Stimulated activated CD8-positive, alpha-beta memory T cell treated with anti-CD3 and anti-CD28 coated beads, Interleukin-4, amount 100 ng/mL, for 1 hour (primary cell): ENCODE measurements at places on chromosomes 2 and 18.

- DNase-seq = no peak
Observed at GRCh38 chr2:216069028-216069427, 12.6 kb downstream of the PECR start.

DNA sequence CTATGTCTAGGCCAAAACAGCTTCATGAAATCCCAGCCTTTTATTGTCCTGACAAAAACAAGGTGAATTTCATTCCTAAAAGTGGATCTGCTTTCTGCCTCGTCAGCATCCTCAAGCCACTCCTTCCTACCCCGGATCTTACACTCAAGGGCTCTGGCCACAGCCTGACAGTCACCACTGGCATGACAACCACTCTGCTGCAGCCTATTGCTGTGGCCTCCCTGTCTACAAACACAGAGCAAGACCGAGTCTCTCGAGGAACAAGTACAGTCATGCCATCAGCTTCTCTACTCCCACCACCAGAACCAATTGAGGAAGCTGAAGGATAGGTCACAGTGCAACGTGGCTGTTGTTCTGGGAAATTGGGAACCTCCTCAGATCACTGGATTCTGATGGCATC, 106.1 kb downstream of the ICA1L start:
- DNase-seq = no peak

DNA sequence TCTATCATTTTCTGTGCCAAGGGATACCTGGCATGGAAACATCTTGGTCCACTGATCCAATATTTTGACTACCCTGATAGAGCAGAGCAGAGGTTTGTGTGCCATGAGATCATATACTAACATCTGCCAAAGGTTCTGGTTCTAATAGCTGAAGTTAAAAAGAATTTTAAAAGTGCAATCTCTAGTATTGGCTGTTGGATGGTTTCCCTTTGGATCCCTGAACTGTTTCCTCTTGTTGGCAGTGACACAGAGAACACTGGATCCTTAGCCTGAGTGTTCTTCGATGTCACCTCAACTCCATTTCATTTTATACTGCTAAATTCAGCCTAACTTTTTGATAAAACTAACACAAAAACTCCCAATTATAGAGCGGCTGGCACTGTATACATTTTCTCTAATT, 169.3 kb upstream of the FBXO11 start:
- DNase-seq = no peak

DNA sequence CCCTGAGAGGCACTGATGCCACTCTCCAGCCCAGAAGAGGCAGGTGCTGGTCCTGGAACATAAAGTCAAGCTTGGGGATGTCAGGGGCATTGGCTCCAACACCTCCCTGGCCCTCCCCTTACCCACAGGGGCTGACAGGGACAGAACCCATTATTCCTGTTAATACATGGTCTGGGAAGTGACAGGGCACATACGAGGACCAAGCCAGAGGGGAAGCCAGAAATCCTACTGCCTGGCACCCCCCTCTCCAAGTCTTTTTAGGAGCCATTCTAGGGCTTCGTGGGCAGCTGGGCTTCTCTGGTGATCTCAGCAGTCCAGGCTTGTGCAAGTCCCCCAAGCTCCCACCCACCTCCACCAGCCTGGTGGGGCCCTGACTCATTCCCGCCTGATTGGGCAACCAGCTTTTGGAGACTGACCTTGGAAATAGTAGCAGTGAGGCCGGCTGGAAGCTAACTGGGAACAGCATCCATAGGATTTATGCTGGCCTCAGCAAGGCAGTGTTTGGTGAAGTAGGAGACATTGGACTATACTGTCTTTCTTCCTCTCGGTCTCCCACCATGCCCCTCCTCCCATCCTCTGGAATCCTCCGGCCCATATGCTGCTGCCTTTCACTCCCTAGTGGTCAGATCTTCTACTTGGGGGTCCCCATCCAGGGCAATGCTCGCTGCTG, 86.4 kb upstream of the HK2 start:
- no peak for DNase-seq

DNA sequence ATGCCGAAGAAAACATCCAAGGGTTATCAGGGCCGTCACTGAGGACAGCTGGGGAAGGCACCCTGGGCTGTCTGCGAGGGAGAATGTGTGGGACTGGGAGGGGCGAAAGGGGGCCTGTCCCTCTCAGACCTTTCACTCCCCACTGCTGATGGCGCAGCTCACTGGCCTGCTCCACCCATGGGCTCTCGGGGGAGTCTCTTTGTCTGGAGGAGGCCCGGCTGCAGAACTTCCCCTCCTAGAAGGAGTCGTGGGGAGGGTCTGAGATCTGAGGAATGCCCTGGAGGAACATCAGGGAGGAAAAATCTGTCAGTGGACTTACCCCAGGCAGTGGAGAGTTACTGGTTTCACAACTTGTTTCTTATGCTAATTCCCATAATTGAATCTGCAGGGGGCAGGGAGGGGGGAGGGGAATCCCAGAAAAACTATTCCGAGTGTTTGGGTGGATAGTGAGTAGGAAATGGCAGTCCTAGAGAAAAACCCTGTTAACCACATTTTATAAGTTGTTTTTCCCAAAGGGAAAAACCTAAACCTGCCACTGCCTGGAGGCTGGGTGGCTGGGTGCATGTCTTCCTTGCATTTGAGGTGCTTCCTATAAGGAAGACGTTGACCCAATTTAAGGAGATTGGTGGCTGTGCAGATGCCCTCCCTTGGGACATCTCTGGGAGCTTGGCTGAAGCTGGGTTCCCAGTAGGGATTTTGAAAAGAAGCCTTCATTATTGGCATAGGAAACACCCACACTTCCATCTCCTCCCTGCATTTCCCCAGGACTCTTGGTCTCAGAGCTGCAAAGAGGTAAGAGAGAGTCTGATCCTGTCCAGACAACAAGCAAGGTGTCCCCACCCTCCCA, 11.7 kb upstream of the SEMA4C start:
- no peak for DNase-seq

DNA sequence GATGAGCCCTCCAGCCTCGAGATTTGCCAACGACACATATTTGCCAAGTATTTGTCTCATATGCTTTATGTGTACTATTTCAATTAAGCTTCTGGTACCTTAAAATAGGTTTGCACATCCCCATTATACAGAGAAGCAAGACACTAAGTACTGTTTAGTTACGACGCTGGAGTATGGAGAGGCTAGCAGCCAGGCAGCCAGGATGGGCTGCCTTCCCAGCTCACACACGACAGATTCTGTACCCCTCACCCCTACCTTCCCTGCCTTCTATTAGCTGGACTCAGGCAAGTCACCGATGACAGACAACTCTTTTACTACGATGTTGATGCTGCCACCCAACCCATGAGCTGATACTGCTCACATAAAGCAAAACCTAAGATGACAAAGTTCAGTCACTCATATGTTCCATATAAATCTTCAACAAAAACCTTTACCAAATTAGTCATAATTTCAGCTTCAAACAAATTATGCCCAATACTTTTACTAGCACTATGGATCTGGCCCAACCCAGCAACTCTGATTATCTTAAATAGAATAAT, 17.0 kb downstream of the PDIA6 start:
- no peak for DNase-seq

DNA sequence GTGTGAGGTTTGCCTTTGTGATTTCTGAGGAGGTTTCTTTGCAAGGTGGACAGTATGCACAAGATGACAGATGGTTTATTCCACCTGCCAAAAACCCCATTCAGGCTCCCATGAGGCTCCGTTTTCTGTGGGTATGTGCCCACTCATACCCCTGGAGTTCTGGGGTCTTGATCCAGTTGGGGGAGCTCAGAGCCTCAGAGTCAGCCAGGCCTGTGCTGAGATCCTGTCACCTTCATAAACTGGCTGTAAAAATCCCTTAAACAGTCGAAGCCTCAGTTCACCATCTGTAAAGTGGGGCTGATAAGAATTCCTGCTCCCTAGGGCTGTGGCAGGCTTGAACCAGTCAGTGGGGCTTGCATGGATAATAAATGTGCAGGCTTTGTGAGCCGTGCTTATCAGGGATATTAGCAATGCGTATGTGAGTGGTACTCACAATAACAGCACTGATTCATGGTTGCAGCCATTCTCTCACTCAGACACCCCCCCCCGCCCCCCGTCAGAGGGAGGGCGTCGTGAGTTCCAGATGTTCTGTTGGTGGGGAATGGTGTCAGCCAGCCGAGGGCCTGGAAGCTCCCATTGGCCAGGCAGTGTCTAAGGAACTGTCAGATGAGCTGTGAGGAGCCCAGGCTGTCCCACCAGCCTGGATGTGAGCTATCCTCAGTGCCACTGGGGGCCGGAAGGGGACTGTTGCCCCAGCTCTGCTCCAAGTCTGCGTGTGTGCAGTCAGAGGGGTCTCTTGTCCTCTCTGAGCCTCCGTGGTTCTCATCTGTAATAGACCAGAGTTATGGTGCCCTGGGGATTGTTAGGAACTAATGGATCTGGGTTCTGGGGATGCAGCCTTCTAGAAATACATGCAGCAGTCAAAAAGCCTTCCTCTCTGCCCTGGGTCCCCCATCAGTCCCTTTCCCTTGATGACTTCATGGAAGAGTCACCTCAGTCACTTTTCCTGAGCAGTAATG, 51.7 kb downstream of the KCNIP3 start:
- no peak for DNase-seq

GRCh38 chr2:160371251-160372009, 122.2 kb downstream of the RBMS1 start:
- DNase-seq = no peak

DNA sequence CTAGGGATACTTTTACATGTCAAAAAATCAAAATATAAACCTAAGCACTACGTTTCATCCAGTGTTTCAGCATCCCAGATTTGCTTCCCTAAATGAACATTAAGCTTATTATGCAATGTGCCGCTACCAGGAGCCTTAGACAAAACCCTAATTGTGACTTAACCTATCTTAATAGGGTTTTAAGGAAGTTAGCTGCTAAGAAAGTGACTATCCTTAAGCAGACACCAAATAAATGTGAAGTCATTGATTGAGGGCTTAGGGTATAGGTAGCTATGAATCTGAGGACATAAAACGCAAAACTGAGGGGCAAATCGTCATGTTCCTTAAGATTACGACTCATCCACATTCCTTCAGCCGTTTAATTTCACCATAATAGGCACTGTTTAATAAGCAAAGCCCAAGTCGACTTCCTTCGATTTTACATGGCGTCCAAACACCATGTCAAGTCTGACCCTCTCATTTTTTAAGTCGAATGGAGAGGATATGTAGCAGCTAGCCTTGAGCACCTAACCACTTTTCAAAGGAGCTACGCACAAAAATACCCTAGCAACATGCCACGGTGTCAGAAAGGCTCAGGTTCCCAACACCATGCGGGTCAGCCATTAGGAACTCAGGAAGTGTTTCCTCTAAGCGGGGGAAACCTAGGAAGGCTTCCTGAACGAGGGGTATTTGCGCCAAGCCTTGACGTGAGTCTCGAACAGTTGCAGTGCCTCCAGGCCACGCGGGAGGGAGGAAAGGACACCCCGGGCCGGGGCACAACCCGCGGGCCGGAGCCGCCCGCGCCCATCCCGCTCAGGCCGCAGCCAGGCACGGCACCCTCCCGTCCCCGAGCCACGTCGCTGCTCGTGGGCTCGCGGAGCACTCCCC, 1.0 kb downstream of the HDLBP start:
- no peak for DNase-seq

DNA sequence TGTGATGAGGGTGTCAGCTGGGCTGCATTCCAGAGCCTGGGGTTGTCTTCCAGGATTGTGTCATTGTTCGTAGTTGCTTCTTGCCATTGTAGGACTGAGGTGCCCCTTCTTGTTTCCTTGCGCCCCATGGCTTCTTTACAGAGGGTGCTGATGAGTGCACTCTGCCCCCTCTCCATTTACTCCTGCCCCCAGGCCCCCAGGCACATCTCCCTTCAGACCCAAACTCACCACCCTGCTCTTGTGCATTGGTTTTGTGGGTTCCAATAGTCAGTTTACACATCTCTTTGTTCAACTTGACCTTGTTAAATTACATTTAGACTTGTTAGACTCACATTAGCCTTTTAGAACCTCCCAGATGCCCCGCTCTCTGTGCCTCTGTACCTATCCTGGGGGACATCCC, 33.1 kb downstream of the HJURP start:
- DNase-seq = no peak

- no peak for DNase-seq
Observed at GRCh38 chr2:170298115-170298514, 120.2 kb downstream of the MYO3B start.

DNA sequence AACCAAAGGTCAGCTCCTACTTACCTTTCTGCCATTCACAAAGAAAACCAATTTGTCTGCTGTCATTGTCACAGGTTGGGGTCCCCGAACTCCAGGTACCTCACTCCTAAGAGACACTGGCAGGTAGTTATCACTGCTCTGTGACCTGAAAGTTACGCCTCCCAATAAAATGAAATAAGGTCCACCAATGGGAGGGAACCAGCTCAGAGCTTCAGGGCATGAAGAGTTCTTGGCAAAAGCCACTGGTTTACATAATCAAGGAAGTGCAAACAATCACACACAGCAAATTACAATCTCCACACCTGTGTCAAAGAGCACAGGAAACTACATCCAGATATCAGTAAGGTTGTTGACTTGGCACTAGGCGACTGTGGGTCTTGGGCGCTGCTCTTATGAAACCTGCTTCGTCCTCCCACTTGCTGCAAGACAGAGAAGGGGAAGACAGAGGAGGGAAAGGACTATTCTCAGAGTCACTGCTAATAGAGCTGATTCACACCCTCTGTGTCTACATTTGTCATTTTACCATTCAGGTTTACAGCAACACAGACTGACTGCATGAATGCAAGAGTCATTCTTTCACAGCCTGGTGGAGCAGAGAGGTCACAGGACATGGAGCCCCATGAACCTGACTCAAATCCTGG, at the start of gene XDH:
TSS of gene XDH (minus strand) at position 142 of the 641 bp plus-strand sequence. CDS start at position 66, 76 bp downstream.
- DNase-seq = no peak
